H7 (cell line): ENCODE measurements at places on chromosomes 11 and 22. TPM values are rescaled to one million over a fixed set of nuclear protein-coding genes. Genes with fewer than 3 reads are reported as not detected.

Gene EXPH5
- total RNA-seq, result 1.2 and 1.9 TPM in 2 replicates

DNA sequence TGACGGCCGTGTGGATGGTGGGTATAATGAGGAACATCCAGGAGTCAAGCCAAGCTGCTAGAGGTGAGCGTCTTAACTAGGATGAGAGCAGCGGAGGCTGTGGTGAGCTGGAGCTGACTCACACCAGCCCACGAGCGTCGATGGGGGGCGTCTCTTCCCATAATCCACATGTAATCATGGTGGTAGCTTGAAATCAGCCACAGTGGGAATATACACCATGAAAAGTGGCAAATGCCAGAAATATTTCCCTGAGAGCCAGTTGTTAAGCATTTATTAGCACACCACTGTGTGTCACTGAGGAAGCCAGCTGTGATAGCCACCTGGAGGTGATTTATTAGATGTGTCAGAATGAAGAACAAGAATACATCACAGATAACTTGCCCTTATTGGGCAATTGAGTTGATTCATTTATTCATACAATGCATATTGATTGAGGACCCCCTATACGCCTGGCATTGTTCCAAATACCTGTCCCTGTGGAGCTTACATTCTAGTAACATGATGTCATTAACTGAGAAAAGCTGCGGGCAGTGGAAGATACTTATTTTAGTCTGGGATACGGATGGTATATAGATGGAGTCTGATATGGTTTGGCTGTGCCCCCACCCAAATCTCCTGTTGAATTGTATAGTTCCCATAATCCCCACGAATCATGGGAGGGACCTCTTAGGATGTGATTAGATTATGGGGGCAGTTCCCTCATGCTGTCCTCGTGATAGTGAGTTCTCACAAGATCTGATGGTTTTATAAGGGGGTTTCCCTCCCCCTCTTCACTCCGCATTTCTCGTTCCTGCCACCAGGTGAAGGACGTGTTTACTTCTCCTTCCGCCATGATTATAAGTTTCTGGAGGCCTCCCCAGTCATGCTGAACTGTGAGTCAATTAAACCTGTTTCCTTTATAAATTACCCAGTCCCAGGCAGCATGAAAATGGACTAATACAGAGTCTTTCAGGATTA lies 473.4 kb downstream of the METTL15 start:
- DNase-seq, result no peak

Gene KDM4E
- total RNA-seq, result not detected in 2 replicates

DNA sequence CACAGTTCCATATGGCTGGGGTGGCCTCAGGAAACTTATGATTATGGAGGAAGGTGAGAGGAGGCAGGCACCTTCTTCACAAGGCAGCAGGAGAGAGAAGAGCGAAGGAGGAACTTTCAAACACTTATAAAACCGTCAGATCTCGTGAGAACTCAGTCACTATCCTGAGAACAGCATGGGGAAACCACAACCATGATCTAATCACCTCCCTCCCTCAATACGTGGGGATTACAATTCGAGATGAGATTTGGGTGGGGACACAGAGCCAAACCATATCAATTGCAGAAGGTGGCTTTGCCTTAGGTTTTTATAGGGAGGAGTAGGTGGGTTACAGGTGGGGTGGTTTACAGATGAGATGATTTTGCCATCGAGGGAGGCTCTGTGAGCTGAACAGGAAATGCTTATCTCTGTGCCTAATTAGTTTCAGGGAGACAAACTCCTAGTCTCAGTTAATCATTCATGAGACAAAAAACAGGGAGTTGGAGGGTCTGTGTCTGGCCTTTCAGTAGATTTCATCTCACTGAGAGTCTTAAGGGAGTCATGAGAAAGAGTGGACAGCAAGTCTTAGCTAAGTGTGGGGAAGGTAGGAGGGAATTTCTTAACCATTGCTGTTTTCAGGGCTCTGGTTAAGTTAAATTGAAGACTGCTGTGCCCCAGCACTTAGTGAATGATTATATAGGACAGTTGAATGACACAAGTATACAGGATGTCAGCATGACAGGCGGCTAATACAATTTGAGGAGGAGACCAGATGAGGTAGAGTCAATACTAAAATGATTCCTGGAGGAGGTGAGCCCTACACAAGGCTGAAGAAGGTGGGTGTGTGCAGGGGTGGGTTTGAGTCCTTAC lies 47.7 kb downstream of the CWC15 start:
- no peak for DNase-seq

GRCh38 chr11:12130180-12130980 lies 20.0 kb downstream of the MICAL2 start:
- no peak for DNase-seq

- no peak for DNase-seq
These were observed 3.0 kb downstream of the OR52W1 start for GRCh38 chr11:6202041-6202440.

Gene OR5B2
- not detected in 2 replicates for total RNA-seq

- no peak for DNase-seq
These were observed 62.9 kb upstream of the CLDN5 start for GRCh38 chr22:19586922-19587684.

Gene GTSE1
- total RNA-seq, result 38.8 and 42.9 TPM in 2 replicates

Gene MRGPRX4
- not detected in 2 replicates for total RNA-seq

Gene MPZL3
- 0.42 and 0.63 TPM in 2 replicates for total RNA-seq

- DNase-seq, result no peak
These were observed 5.9 kb downstream of the ST3GAL4 start for GRCh38 chr11:126361400-126361799.
